Stimulated activated CD8-positive, alpha-beta memory T cell treated with anti-CD3 and anti-CD28 coated beads, Interleukin-7, amount 100 ng/mL, for 24 hours (primary cell): ENCODE measurements at places on chromosomes 11 and 22.

DNA sequence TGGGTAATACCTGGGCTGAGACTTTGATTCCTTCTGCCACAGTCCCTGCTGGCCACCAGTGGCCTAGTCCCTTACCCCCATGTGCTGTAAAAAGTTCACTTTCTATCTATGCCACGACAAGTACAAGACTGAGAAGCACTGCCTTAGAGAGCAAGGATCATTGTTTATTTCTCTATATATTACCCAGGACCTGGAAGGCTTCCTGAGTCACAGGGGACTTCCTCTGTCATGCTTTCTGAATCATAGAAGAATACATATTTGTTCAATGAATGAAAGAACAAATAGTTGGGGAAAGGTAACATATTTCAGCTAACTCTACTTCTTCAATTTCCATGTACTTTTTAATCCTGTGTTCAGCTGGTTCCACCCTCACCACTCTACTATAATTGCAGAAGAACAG lies 5.5 kb upstream of the SYT9 start:
- DNase-seq: no peak

- no peak for DNase-seq
These were observed 63.3 kb downstream of the TRIM44 start for GRCh38 chr11:35725885-35726284.

- no peak for DNase-seq
These were observed 71.2 kb downstream of the FLI1 start for GRCh38 chr11:128765104-128765503.

- no peak for DNase-seq
These were observed 435.5 kb downstream of the RAB38 start for GRCh38 chr11:87739766-87740165.

GRCh38 chr22:40175611-40176244 lies 2.0 kb upstream of the TNRC6B start:
- no peak for DNase-seq

GRCh38 chr11:8694137-8694536 lies 11.5 kb downstream of the RPL27A start:
- no peak for DNase-seq

- no peak for DNase-seq
These were observed 1078.7 kb downstream of the TBC1D22A start for GRCh38 chr22:47841156-47841555.

GRCh38 chr11:45285930-45286632 lies at the start of gene SYT13:
Gene SYT13 (minus strand): TSS chr11:45286341. CDS start chr11:45286207, 134 bp downstream.
- DNase-seq: no peak

- no peak for DNase-seq
These were observed 67.3 kb downstream of the GAS2 start for GRCh38 chr11:22733475-22734248.

GRCh38 chr22:45430871-45431270 lies 17.4 kb downstream of the RIBC2 start:
- no peak for DNase-seq

DNA sequence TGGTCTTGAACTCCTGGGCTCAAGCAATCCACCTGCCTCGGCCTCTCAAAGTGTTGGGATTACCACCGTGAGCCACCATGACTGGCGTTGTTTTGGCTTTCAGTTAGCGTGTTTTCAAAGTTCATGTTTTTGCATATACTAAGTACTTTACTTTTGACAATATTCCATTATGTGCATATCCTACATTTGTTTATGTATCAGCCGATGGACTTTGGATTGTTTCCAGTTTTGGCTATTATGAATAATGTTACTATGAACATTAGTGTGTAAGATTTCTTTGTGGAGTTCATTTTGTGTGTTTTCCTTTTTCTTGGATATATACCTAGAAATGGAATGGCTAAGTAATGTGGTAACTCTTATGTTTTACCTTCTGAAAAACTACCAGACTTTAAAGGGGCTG lies 9.9 kb downstream of the CSTF3 start:
- no peak for DNase-seq

DNA sequence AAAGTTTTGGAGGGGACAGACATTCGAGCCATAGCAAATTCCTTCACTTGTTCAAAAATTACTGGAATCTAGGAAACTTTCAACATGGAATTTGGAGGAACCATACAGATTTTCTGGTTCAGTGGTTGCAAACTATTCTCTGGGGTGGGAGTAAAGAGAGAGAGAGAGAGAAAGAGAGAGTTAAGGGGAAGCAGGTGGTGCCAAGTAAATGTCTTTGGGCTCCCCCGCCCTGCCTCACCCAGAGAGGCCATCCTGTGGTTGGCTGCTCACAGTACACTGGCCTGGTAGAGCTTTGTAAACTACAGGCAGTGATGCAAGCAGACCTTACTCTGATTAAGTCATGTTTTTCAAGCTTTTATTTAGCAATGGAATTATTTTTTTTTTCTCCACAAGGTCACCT lies 82.6 kb downstream of the ADAMTS15 start:
- no peak for DNase-seq

- DNase-seq: no peak
These were observed 18.8 kb upstream of the NLRP6 start for GRCh38 chr11:259413-259812.

DNA sequence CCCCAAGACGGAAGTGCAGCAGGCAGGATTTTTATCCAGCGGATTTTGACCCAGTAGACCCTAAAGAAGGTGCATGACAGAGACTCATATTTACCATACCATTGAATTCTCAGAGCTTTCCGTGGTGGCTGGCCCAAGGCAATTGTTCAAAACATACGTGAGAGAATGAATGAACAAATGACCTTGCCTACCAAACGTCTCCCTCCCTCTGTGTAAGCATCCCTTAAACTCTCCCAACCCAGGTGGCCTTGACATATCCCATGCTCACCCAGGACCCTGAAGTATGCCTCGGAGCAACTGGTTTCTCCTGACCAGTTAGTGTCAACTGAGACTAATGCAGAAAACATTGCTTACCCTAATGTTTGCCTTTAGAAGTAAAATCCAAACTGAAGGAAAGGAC lies 154.9 kb downstream of the TEAD1 start:
- DNase-seq: no peak

DNA sequence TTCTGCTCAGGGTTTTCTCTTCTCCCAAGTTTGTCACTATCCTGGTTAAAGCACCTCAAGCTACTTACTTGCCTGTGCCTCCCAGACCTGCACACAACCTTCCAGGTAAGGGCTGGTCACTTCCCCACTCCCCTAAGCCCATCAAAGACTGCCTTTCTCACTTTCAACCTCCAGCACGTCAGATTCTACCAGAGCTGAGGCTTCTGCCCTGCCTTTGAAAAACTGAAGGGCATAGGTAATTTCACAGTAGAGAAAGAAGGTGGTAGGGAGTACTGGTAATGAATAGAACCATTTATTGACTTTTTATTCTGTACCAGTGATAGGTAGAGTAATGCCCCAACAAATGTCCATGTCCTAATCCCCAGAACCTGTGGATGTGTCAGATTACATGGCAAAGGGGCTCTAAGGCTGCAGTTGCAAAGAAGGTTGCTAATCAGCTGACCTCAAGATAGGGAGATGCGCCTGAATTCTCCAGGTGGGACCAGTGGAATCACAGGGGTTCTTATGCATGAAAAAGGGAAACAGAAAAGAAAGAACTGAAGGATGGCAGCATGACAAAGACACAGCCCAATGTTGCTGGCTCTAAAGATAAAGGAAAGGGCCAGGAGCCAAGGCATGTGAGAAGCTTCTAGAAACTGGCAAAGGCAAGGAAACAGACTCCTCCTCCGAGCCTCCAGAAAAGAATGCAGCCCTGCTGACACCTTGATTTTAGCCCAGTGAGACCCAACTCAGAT lies 89.0 kb downstream of the SLC1A2 start:
- DNase-seq: no peak

GRCh38 chr11:31702966-31703365 lies 108.2 kb downstream of the PAX6 start:
- DNase-seq: no peak

DNA sequence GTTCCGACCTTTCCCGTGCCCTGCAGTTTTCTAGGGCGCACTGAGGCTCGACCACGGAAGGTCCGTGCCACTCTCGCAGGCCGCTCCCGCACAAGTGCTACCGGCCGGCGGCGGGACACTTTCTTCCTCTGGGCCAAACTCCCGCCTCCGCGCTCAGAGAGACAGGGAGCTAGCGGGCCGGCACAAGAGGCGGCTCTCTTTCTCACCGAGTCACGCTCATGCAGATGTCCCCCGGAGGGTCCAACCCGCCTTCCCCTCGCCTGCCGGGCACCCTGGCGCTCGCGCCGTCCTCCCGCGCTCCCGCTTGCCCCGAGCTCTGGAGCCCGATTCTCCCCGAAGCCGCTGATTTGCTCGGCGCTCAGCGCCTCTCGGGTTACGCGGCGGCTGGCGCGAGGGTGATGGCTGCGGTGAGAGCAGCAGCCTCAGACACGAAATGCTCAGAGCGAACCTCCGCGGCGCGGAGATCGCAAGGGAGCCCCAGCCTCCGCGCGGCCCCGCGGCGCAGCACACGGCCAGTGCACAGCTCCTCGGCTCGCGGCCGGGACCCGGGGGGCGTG lies 1.0 kb downstream of the LMO1 start:
- DNase-seq: no peak

- DNase-seq: no peak
These were observed 1.7 kb downstream of the STX3 start for GRCh38 chr11:59756845-59757244.

DNA sequence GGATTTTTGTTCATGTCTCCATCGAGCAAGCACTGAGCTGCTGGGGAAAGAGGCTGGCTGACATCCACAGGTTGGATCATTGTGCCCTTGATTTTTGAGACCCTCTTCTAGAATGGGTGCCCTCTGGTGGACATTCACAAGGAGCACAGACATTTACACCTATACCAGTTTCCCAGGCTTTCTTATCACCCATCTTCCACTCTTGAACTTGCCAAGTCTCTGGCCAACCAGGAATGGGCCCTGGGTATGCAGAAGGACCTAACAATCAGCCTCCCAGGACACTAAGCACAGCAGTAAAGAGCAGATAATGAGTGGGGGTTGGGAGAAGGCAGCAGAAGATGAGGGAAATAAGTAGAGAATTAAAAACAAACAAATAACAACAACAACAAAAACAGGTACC lies 5.7 kb upstream of the INTS4 start:
- DNase-seq: peak; percentile 4

DNA sequence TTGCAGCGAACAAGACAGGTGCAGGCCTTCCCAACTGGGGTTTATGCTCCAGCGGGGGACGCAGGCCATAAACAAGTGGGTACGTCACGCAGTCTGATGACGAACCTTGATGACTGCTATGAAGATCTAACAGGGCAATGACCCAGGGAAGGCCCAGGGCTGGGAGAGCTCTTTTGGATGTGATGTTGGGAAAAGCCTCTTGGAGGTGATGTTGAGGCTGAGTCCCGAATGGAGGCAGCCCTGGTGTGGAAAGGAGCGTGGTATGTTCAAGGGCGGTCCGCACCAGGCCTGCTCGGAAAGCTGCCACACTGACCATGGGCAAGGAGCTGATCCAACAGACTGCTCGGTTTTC lies 5.8 kb downstream of the FADS2 start:
- DNase-seq: no peak

GRCh38 chr11:78607696-78608095 lies 33.0 kb upstream of the NARS2 start:
- DNase-seq: no peak

- no peak for DNase-seq
These were observed 29.7 kb upstream of the ANO1 start for GRCh38 chr11:70048279-70049024.

DNA sequence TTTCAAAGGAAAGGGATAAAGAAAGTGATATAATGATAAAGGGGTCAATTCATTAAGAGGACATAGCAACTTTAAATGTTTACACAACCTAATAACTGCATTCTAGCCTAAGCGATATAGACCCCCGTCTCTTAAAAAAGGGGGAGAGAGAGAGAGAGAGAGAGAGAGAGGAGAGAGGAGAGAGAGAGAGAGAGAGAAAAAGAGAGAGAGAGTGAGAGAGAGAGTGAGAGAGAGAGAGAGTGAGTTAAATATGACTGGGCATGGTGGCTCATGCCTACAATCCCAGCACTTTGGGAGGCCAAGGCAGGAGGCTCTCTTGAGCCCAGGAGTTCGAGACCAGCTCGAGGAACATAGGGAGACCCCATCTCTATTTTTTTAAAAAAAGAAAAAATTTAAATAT lies 90.2 kb upstream of the GAL start:
- DNase-seq: no peak

GRCh38 chr11:16912692-16913111 lies 101.5 kb downstream of the PLEKHA7 start:
- no peak for DNase-seq

DNA sequence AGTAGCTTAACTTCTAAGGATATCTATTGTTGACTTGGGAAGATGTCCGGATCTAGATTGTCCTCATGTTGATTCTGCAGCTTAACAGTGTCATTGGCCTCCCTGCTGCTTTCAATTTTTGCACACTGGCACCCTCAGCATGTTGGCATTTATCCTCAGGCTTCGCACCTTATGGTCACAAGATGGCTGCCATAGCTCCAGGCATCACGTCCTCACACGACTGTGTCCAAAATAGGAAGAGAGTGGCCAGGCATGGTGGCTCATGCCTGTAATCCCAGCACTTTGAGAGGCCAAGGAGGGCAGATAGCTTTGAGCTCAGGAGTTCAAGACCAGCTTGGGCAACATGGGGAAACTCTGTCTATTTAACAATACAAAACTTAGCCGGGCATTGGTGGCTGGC lies 58.3 kb upstream of the RASD2 start:
- DNase-seq: no peak

- DNase-seq: no peak
These were observed 267.6 kb downstream of the KIRREL3 start for GRCh38 chr11:126732981-126733380.

- DNase-seq: no peak
These were observed 74.0 kb upstream of the MYOD1 start for GRCh38 chr11:17645190-17645970.

GRCh38 chr11:8814923-8815240 lies 96.1 kb upstream of the AKIP1 start:
- no peak for DNase-seq

GRCh38 chr11:128494418-128495332 lies 92.7 kb downstream of the ETS1 start:
- DNase-seq: no peak

DNA sequence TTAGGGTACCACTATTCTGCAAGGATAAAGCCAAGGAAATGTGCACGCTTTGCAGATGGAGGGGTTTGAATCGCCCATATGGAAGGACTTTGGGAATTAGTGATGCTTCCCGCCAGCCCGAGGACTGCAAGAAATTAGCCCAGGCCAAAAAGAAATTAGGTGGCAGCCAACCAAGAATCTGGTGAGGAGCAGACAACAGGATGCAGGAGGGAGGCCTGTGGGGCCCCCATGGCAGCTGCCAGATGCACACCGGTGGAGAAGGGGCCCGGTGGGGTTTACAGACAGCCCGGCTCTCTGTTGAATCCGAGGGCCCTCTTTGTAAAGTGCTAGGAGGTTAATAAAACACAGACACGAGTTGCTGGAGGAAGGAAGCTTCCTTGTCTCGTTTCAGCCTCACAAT lies 73.5 kb downstream of the TIMP3 start:
- DNase-seq: no peak

GRCh38 chr11:117369534-117369933 lies 41.9 kb downstream of the CEP164 start:
- DNase-seq: no peak

GRCh38 chr11:101741061-101741460 lies 157.3 kb upstream of the TRPC6 start:
- no peak for DNase-seq

- DNase-seq: no peak
These were observed 17.1 kb upstream of the APOL4 start for GRCh38 chr22:36218648-36219193.

- no peak for DNase-seq
These were observed 1035.8 kb downstream of the TBC1D22A start for GRCh38 chr22:47798229-47798628.

GRCh38 chr11:104134745-104135144 lies 29.2 kb downstream of the PDGFD start:
- no peak for DNase-seq

- no peak for DNase-seq
These were observed 25.3 kb downstream of the SIK2 start for GRCh38 chr11:111627591-111627990.
